ENCODE measurements at places on chromosomes 13 and 19. TPM values are rescaled to one million over a fixed set of nuclear protein-coding genes. Genes with fewer than 3 reads are reported as not detected.
A peak's percentile ranks its signal among the peaks of the same experiment; 100 is the strongest.

Gene TCF3
- 128 TPM for total RNA-seq

DNA sequence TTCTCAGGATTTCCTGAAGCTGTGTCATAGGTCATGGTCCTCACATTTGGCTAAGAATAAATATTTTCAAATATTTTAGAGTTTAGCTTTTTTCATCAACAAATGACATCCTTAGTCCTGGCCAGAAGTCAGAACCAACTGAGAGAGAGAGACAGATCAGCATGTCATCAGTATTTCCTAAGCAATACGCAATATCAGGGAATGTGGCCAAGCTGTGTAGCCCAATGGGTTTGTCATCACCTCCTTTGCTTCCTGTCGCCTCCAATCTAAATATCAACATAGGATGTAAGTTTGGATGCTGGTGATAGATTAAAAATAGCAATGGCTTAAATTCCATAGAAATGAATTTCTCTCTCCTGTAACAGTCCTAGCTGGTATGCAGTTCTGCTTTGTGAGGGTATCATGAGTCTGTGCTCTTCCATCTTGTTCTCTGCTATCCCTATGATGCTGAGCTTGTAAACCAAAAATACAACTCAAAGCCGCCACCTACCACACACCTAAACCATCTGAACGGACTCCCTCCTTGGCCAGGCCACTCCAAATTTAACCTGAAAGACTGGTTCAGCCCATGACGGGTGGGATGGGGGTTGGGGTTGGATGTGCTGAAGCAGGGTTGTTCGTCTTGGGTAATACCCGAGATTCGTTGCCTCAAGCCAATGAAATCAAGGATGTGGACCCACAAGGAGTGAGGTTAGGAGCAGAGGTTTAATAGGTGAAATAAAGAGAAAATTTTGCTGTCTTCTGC lies 10.0 kb upstream of the IGSF23 start:
- peak overlapping the region; percentile 66 for H3K27ac ChIP-seq
- H3K36me3 ChIP-seq = no peaks in the 10 kb centered on the region
- no peaks in the 10 kb centered on the region for H3K27me3 ChIP-seq
- DNase-seq = peak; percentile 69
- H3K4me1 ChIP-seq = peaks cover 61% of the 10 kb centered on the region

Gene MADCAM1
- not detected for total RNA-seq

- H3K4me1 ChIP-seq = peaks cover 7% of the 10 kb centered on the region
- H3K27ac ChIP-seq = no peak overlapping the region
Measured at GRCh38 chr13:113645329-113645728, 12.7 kb downstream of the ATP4B start.

- DNase-seq = no peak
- H3K4me3 ChIP-seq = no peak within 1 kb of the TSS
- no peak within 1 kb of the TSS for H3K27ac ChIP-seq
- no peaks in the 10 kb centered on the region for H3K4me1 ChIP-seq
Measured at GRCh38 chr13:77535448-77535847, at the start of gene SCEL. Gene SCEL (plus strand): TSS chr13:77535706. CDS start chr13:77555876, 20,170 bp downstream.

DNA sequence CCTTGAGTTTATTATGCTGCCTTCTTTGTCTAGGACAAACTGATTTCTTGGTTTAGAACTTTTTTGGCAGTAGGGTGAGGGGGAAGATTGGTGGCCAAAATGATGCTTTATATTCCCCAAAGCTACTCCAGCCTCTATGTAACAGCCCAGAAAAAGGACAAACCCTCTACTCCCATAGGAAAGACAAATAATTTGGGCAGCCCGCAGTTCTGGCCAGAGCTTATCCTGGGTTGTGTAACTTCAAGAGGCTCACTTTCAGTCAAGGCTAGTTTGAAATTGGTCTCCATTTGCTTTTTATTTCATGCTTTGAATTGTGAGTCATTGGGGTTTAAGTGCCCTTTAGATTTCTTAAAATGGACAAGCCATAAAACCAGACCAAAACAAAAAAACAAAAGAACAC lies 142.3 kb downstream of the OLFM4 start:
- DNase-seq = no peak
- no peaks in the 10 kb centered on the region for H3K27me3 ChIP-seq
- no peak overlapping the region for H3K27ac ChIP-seq
- H3K4me1 ChIP-seq = no peaks in the 10 kb centered on the region
- no peaks in the 10 kb centered on the region for H3K36me3 ChIP-seq

Gene GFY
- not detected for total RNA-seq

DNA sequence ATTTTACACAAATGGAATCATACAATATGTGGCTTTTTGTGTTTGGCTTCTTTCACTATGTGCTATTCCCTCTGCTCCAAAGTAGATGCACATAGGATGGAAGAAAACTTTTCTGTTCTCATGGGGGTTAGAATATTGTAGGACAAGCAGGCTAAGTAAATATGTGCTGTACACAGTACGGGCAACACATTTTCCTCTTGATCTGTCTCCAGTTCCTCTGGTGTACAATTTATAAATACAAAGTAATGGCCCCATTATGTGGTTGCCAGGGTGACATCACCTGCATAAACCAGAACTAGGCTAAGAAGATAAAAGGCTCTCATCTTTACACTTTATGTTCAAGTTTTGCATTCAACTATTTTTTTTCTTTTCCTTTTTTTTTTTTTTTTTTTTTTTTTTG lies 41.0 kb upstream of the SOX21 start:
- H3K36me3 ChIP-seq = no peaks in the 10 kb centered on the region
- H3K27me3 ChIP-seq = no peaks in the 10 kb centered on the region

Gene KIR2DL4
- total RNA-seq = not detected

Gene DCAF15
- total RNA-seq = 29.1 TPM

DNA sequence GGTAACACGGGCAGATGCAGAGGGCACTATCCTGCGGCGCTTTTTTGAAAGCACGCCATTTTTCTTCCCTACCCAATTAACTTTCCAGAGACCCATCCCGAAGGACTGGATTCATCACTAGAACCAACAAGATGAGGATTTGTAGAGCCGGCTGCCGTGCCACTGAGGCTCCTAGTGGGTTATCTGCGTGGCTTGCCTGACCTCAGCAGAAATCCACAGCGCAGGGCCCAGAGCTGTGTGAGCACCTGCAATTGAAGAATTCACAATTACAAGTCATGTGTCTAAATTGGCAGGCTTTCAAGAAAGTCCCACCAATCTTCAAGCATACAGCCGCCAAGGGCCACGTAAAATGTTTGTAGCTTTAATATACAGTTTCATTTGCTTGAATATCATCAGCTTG lies 75.5 kb downstream of the ALOX5AP start:
- DNase-seq = no peak
- H3K27me3 ChIP-seq = no peaks in the 10 kb centered on the region
- no peak overlapping the region for H3K27ac ChIP-seq
- no peaks in the 10 kb centered on the region for H3K36me3 ChIP-seq

Data from SJSA1 (cell line).